Activated CD8-positive, alpha-beta T cell treated with anti-CD3 and anti-CD28 coated beads, Interleukin-2, amount 10 ng/mL, durations not matched to agents 7 days and 5 days (primary cell): ENCODE measurements at places on chromosomes 4 and X.

GRCh38 chrX:134373736-134374135, 86.2 kb upstream of the HPRT1 start:
- no peak for DNase-seq

DNA sequence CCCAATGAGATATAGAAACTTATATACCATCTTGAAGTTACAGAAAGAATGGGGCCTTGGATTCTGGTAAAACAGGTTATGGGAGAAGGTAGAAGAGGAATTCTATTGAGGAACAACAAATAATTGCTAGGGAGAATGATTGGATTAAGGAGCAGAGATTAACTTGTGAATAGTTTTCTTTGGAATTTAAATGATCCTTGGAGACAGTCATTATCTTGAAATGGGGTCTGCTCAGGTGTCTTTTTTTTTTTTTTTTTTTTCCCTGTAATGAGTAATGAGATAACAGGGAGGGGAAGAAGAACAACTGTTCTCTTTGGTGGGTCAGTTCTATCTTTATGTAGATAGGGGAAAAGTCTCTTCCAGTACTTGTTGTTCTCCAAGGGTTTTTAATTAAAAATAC, 1406.0 kb downstream of the RPA4 start:
- DNase-seq = no peak

- no peak for DNase-seq
Measured at GRCh38 chr4:114284629-114285028, 305.2 kb upstream of the ARSJ start.

DNA sequence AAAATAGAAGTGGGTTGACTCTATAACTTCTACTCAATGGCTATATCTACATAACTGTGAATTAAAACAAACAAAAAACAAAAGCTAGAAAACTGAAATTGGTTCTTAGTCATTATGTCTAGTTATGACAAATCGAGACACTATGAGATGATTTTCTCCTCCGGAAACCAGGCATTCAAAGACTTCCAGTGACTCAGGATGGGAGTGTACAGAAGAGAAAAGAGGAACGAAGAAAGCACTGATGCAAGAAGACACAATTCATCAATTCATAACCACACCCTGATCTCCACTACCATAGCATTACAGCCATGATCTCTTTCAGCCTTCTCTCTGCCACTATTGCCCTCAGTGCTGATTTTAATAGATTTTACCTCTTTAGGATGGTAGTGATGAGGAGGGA, 253.6 kb downstream of the CBLL2 start:
- DNase-seq = no peak

DNA sequence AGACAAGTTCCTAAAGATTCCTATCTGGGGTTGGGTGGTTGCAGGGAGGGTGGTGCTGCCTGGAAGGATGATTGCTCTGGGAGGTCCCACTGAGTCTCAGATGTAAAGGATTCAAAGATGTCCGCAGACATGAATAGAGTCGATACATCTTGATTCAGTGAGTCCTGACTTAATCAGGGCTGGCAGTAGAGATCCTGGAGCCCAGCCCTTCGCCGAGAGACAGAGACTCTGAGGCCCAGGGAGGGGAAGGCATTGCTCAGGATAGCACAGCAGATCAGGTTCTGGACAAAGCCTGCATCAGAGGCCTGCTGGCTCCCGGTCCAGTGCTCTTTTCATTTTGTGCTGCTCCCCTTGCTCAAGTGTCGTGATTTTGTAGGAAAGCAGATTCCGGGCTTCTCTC, 21.7 kb downstream of the PJA1 start:
- DNase-seq = no peak

DNA sequence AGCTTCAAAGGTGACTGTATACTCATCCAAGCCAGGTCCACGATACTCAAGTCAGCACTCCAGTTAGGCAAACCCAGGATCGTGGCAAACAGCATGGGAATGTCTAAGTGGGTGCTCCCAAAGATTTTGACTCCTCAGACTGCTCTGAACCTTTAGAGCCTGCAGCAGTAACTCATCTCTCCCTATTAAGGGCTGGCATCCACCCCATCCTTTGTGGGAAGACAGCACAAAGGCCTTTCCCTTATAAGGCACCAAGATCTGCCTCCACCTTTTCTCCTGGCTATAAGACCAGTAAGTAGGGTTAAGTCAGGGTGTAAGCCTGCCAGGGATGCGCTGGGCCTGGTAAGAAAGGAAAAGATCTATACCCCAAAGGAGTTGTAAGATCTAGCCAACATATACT, 23.6 kb upstream of the SLC25A43 start:
- DNase-seq = no peak

DNA sequence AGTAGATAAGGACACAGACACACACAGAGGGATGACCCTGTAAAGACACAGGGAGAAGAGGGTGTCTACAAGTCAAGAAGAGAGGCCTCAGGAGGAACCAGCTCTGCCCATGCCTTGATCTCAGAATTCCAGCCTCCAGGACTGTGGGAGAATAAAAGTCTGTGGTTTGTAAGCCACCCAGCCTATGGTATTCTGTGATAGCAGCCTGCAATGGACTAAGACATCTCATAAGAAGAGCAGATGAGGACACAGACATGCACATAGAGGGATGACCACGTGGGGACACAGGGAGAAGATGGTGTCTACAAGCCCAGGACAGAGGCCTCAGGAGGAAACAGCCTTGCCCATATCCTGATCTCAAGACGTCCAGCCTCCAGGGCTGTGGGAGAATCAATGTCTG, 9.4 kb downstream of the XG start:
- no peak for DNase-seq

DNA sequence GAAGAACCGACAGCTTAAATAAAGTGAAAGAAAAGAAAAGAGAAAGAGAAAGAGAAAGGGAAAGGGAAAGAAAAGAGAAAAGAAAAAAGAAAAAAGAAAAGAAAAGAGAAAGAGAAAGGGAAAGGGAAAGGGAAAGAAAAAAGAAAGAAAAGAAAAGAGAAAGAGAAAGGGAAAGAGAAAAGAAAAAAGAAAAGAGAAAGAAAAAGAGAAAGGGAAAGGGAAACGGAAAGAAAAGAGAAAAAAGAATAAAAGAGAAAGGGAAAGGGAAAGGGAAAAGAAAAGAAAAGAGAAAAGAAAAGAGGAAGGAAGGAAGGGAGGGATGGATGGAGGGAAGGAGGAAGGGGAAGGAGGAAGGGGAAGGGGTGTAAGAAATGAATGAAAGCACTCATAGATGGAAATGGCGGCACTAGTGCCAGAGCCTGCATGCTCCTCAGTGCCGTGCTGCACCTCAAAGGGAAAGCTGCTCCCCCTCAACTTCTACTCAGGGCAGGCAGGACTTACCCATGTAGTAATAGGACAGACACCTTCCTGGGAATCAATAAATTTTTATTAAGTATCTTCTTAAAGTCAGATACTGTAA, 70.7 kb downstream of the AFAP1 start:
- DNase-seq = no peak

DNA sequence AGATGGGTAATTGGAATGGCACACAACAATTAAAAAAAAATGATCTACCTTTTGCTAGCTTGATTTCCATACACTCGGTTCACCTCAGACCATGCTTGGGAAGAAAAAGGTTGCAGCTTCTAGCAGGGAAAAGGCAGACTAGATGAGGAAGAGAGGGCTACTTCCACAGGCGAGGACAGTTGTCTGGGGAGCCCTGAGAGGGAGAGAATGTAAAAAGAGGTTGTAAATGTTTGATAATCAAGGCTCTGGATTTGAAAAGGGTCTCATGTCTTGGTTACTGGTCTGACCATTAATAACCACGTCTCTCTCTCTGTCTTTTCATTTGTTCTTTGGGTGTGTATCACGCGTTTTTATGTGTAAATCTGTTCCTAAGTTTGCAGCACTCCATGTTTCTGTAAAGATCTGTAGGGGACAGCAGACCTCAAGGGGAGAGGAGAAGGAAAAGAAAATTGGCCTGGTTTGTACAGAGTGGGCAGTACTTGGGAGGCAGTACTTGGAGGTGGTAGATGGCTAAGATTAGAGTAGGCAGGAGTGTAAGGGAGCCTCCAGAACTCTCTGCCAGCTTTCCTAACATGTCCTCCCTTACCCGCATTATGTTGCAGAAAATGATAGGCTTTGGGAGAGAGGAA, 750 bp downstream of the ARMCX5 start:
- DNase-seq = no peak

- DNase-seq = no peak
Measured at GRCh38 chr4:26126143-26126718, 194.6 kb upstream of the RBPJ start.

DNA sequence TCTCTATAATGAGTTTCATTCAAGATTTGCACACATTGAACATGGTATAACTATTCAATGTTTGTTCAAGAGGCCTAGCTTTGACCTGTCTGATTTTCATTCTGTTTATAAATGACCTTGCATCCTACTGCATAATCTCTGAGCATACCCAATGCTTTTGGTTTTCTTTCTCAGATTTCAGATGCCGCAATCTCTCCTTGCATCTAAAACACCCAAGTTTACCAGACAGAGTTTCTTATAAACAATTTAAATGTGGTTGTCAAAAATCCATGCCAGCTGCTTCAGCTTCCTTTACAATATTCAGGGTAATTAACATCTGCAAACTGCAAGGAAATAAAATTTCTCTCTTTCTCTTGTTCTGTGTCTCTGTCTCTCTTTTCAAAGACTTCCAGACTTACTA, 123.0 kb upstream of the PCDH18 start:
- DNase-seq = no peak

- no peak for DNase-seq
Measured at GRCh38 chr4:150117094-150117493, 38.8 kb downstream of the DCLK2 start.

GRCh38 chr4:19009881-19010280, 988.3 kb upstream of the LCORL start:
- DNase-seq = no peak

- DNase-seq = no peak
Measured at GRCh38 chrX:24619647-24620046, 27.5 kb downstream of the PCYT1B start.

GRCh38 chr4:136865526-136865925, 666.8 kb downstream of the PCDH18 start:
- no peak for DNase-seq
